Caki2 (cell line): ENCODE measurements at places on chromosomes 6 and 20.

DNA sequence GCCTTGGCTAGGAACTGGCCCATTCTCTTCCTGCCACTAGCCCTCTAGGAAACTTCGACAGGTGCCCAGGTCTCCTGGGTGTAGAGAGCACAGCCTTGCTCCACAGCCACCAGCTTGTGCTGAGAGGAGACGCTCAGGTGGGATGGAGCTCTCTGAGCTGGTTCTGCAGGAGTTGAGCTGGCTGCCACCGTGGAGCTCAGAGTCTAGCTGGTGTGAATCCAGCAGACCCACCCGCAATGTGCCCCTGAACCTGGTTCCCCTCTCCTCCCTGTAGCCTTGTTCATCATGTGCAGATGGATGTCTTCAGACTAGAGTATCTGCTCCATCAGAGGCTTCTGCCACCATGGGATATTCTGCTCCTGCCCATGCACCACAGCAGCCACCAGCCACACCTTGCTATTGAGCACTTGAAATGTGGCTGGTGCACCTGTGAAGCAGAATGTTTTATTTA, 222.5 kb downstream of the SYNDIG1 start:
- no peak for DNase-seq

DNA sequence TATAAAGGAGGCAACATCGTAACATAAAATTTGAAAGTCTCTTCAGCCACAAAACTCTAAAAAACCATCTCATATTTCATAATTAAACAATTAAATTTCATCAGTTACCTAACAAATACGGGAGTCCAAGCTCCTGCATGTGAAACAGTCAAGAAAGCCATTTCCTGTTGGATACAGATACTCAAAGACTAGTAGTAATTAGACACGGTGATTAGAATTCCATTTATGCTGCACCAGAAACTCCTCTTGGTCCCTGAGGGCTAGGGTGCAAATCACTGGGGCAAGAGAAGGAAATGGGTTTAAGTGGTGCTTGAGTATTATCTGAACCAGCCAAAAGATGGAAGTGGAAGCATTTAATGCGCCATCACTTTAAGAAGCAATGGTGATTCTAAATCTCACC, 27.4 kb downstream of the TRAM2 start:
- DNase-seq, result no peak

- DNase-seq, result no peak
Observed at GRCh38 chr6:159012201-159012600, 12.2 kb upstream of the RSPH3 start.

DNA sequence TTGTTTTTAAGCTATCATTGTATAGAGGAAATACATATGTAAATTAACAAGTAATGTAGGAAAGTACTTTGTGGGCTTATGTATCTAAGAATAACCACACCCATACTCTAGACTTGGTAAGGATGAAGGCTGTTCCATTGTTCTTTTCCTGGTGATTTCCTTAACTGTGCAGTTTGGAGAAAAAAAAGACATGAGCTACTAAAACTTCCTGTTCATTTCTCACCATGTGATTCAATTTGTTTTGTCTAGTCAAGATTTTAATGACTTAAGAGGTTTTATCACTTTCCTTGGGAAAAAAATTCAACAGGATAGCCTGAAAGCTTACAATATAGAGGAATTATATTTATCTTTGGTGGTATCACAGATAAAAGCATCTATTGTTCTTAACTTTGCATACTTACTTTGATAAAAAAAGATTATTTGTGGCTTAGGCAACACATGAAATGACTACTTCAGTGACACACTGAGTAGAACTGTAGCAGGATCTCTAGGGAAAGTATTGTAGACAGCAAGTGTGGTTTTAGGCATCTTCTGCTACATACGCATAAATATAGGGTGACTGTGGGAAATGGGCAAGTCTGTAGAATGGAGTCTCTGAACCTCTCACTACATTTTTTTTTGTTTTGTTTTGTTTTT, 80.3 kb downstream of the GJA1 start:
- peak; percentile 23 for DNase-seq

- no peak for DNase-seq
Observed at GRCh38 chr20:37395410-37395797, 49.5 kb downstream of the SRC start.

GRCh38 chr6:28981431-28981832, 23.7 kb downstream of the ZNF311 start:
- DNase-seq, result no peak

GRCh38 chr20:37565134-37565811, 37.6 kb upstream of the BLCAP start:
- DNase-seq, result peak; percentile 22

- no peak for DNase-seq
Observed at GRCh38 chr6:169791721-169792131, 40.3 kb downstream of the ERMARD start.

DNA sequence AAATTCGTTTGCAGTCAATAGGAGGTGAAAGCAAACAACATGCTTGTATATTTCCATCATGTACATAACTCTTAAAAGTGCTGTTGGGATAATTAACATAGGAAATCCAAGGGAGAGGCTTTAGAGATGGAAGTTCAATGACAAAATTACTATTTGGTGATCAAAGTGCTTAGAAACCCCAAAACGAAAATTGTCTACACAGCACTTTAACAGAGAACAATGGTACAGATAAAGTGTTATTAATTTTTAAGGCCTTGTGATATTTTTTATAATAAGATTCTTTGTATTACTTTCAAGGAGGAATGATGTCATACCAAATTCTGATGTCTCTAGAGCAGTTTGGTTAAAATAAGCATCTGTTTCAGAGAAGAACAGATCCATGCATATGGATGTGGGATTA, 406.3 kb downstream of the EPHA7 start:
- DNase-seq, result no peak

GRCh38 chr20:3614466-3614865, 48.7 kb downstream of the GFRA4 start:
- DNase-seq, result no peak

GRCh38 chr20:36777576-36777975, 4.0 kb upstream of the DSN1 start:
- no peak for DNase-seq

GRCh38 chr6:55293116-55293515, 34.2 kb upstream of the GFRAL start:
- no peak for DNase-seq

DNA sequence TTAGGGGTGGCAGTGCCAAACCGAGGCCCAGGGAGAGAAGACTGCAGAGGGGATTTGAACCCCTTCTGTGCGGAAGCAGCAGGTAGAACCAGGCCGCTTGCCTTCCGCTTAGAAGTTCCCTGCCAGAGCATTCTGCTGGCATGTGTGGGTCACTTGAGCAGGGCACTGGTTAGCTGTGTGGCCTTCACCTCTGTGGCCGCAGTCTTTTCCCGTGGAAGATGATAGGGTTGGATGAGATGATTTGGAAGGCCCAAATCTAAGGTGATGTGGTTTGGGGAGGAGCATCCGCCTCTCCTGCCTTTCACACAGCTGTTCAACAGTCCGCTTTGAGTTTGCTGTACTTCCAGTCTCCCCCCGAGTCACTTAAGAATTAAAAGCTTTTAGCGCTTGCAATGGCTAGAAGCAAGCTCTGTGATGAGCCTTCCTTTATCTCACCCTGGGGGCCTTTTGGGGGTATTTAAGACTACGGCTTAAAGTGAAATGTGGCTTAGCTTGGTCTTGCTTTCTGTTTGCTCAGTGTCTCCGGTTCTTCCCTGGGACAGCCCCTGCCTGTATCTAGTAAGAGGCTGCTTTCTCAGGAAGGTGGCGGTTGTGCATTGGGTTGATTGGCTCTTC, 743 bp downstream of the CMTR1 start:
- DNase-seq, result peak; percentile 39

DNA sequence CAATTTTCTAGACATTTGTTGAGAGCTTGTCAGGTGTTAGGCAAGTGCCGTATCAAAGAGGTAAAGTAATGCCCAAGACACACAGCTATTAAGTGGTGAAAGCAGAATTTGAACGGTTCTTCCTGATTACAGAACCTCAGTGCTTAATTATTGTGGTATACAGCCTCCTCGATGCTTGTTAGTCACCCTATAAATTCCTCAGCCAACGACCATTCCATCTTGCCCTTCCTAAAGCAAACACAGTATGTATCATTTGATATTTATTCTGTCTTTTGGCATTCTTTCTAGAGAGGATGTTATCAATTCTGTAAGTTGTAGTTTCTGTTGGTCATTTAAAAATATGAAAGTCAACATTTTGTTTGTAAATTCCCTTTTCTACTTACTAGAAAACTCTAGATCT, 297.8 kb upstream of the BMP2 start:
- no peak for DNase-seq

GRCh38 chr20:53831812-53832211, 238.2 kb upstream of the ZNF217 start:
- no peak for DNase-seq

DNA sequence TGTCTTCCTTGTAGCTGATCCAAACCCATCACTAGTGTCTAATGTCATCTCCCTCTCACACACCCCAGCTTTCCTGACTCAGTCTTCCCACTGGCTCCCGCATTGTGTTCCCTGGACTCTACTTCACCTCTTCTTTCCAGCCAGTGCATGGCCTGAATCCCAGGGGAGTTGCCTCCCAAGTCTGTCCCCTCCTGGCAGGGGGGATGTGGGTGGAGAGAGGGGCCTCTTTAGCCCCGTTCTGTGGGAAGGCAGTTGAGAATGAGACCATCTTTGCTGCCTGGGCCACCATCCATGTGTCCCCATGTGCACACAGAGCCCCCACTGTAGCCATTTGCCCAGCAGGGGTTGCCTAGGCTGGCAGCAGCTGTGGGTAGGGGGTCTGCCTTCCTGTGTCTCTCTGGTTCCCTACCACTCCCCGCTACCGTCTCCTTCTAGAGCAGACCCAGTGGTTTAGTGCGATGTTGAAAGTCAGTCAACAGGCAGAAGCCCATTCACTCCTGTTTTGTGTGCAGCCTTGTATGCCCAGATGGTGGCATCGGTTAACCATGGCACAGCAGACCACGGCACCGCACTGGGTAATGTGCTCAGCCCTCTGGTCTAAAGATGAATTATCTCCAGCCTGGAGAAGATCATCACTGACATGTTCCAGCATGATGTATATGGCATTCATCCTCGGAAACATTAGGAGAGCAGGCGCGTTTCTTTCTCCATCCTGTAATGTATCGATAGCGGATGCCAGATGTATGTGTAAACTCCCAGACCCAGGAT, 178.8 kb upstream of the SNX9 start:
- DNase-seq, result no peak

GRCh38 chr6:15337582-15337981, 91.7 kb downstream of the JARID2 start:
- DNase-seq, result no peak

GRCh38 chr6:108286366-108286765, 8.5 kb upstream of the AFG1L start:
- no peak for DNase-seq

DNA sequence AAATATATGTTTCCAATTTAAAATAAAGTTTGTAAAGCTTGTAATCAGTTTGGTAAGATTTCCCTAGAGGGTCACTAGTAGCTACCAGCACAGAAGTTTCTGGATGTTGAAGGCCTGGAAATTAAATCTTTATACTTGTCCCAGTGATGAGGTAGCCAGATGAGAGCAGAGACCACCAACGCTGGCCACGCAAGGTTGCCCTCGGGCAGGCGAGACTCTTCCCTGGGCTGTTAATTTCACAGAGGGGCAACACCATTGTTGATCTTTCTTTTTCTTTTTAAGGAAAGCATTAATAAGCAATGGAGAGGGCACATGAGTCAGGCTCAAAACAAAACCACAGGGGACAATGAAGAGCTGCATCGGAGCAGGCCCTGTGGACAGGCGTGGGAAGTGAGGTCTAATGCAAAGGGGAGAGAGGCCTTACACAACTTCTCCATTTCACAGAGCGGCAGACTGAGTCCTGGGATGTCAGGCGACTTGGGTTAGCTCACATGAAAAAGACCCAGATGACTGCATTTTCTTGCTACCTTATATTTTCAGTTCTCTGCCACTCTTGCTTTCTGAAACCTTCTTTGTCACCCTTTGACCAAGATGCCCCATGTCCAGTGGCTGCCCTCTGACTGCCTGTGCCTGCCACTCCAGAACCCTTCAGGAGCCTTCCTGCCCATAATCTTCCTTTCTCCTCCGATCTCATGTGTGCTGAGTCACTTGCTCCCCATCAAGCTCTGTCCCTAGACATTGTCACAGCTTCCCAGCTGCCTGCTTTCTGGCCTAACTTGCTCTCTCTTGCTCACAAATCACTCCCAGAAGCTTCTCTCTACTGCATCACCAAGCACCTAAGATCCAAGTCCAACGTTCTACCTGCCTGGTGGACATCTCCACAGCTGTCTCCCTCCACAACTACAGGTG, 107.7 kb upstream of the CDYL start:
- no peak for DNase-seq

DNA sequence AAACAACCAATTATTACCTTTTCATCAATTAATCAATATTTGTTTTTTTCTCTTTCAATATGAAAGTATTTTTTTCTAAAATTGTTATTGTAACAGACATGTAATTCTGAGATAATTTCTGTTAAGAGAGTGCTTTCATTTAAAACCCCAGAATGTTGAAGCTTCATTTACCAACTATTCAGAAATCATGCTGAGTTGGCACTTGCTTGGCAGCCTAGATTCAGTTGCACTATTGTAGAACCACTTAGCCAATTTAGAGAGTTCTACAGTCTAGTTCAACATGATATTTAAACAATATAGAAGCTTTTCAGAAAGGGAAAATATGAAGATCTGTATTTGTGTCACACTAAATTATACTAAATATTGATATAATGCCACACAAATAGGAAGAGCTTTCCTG, 56.1 kb upstream of the NKAIN2 start:
- DNase-seq, result no peak

- peak; percentile 65 for DNase-seq
Observed at GRCh38 chr20:23048283-23049200, 930 bp downstream of the THBD start.

GRCh38 chr6:113999284-113999683, 28.3 kb upstream of the HDAC2 start:
- no peak for DNase-seq

DNA sequence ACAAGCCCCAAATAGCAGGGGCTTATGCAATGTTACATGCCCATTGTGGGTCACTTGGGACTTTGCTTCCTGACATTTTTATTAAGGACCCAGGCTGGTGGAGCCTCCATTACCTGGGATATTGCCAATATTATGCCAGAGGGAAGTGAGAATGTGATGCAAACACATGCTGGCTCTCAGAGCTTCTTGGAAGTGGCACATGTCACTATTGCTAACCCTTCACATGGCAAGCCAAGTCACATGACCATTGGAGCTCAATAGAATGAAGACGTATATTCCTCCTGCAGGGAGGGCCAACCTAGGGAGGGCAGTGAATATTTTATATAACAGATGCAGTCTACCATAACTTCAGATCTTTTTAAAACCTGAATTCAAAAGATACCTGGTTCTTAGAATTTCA, 140.7 kb upstream of the ZFP64 start:
- no peak for DNase-seq

GRCh38 chr20:23765578-23765977, 14.8 kb upstream of the CST1 start:
- no peak for DNase-seq

DNA sequence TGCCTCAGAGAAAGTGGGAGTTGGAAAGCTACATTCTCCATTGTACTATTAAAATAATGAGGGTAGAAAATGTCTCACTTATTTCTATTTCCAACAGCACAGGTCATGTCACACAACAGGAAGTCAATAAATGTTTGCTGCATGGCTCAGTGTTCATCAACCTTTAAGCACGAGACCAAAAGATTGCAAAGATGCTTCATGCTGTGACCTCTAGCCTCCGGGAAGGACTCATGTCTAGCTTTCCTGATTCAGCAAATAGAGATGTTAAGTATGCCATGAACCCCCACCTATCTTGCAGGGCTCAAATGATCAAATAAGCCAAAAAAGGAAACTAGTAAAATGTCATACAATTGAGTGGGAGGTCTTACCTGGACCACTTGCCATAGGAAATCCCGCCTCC, 57.4 kb downstream of the NCOA6 start:
- DNase-seq, result no peak

GRCh38 chr6:41503827-41504465, 42.2 kb upstream of the FOXP4 start:
- peak; percentile 48 for DNase-seq
